ENCODE measurements at places on chromosomes 13 and 19.

- no peak for DNase-seq
Observed at GRCh38 chr19:51628153-51628939, 1.9 kb downstream of the SIGLEC5 start.

DNA sequence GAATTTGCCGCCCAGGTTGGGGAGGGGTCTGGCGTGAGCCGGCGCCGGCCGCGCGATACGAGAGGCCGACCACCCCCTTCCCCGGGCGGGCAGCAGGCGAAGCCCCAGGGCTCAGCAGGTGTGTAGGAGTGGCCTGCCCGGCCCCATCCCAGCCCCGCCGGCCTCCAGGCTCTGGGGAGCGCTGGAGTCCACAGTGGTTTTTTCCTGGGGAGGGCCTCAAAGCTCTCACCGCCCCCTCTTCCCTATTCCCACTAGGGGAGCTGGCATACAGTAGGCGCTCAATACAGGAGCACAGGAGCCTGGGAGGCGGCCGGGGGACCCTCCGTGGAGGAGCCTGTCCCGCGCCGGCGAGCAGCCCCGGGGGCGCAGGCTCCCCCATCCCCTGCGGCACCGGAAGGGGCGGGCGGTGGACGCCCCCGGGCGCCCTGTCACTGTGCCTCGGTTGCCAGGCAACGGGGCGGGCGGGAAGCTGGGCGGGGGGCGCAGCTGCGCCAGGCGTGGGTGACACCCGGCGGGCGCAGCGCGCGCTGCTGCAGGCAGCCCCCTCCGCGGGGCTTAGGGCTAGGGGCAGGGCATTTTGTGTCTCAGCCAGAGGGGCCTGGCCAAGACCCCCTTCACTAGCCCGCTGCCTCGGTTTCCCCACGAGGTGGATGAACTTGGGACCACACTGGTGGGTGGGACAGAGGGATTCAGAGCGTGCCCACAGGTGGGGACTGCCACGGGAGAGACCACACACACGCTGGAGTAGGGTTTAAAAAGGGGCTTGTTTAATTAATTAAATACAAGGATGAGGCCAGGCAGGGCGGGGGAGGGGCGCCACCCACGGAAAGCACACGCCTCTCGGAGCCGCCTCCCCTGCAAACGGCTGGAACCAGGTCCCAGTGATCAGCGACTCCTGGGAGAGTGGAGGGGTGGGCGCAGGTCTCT lies 3.6 kb upstream of the REXO1 start:
- DNase-seq: no peak

DNA sequence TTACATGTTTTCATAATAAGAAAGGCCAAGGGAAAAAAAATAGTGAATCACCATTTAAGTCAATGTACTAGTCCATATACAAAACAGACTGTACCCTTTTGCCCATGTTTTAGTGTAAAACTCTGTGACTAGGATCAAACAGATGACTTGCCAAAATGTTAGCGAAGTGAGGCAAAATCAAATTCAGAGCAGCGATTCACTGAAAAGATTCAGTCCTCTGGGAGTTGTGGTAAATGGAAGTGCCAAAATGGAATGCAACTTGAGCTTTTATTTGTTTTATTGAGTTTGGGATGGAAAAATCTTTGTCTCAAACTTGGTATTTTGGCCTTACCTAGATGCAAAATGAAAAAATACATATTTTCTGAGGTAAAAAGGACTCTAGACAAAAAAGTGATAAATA lies 9.1 kb downstream of the CDADC1 start:
- DNase-seq: no peak

- no peak for DNase-seq
Observed at GRCh38 chr19:23098988-23099387, 17.8 kb upstream of the ZNF730 start.

DNA sequence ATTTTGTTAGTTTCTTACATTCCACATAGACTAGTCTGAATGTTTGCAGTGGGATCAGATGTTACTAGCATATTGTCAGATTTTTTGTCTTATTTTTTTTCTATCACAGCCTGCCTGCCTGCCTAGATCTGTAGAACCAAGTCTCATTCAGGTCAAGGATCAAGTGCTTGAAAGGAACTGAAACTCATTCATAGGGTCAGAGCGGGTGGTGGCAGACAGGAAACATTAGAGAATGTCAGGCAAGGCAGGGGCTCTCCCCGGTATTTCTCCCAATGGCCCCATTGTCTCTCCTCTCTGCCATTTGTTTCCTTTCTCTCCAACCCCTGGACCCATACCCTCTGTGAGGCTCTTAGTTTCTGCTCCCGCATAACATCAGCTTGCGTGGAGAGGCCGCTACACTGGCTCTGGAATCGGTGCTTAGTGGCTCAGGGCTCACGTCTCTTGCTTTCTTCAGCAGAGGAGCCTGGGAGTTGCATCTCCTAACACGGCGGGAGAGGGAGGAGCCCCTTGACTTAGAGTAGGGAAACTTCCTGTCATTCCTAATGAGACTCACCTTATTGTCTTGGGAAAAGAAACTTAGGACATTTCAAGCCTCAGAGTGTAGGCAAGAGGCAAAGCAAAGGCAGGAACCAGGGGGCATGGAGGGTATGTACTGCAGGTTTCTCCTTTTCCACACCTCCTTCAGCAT lies 35.6 kb upstream of the SPATA13 start:
- peak; percentile 10 for DNase-seq

DNA sequence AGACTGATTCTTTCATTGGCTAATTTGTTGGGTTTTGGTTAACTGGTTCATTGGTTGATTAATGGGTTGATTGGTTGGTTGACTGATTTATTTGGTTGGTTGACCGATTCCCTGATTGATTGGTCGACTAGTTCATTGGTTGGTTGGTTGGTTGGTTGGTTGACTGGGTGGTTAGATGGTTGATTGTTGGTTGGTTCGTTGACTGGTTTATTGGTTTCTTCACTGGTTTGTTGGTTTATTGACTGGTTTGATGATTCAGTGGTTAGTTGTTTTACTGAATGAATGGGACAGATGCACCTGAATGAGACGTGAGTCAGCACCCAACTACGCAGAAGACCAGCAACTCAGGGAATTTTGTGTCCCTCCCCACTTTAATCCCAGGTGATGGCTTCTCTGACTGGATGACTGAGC lies 2.7 kb upstream of the NUP62 start:
- DNase-seq: no peak

DNA sequence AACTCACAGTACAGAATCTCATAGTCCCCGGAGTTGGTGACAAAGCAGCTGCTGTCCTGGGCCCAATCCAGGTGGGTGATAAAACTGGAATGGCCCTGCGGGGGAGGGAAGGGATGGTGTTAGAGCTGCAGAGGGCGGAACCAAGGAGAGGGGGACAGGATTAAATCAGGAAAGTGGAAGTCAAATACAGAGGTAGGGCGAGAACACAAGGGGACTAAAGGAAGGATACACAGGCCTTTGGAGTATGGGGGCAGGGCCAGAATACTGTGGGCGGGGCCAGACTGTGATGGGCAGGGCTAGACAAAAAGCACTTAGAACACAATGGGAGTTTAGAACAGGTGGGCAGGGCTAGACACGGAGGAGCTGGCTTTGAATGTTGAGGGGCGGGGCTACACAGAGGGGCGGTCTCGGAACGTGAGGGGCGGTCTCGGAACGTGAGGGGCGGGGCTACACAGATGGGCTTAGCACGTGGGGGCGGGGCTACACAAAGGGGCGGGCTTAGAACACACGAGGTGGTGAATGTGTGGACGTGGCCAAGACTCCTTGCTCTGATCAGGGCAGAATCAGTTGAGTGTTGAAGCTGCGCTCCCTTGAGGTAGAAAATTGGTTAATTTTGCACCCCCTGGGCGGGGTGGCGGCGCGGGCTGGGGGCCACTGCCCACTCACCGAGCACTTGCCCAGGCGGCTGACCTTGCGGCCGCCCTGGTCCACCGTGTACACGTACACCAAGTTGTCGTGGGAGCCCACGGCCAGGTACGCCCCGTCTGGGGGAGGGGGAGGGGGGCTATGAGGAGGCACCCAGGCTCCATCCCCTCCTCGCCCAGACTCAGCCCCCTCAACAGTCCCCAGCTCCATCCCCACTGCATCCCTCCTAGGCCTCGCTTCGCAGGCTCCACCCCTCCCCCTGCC lies 14.0 kb upstream of the GPR4 start:
- DNase-seq: peak; percentile 55

GRCh38 chr19:9427941-9428340 lies 7.4 kb downstream of the ZNF266 start:
- DNase-seq: no peak

- no peak for DNase-seq
Observed at GRCh38 chr19:45352471-45352870, 11.9 kb downstream of the KLC3 start.

GRCh38 chr13:40236566-40237168 lies 429.8 kb downstream of the FOXO1 start:
- DNase-seq: no peak

DNA sequence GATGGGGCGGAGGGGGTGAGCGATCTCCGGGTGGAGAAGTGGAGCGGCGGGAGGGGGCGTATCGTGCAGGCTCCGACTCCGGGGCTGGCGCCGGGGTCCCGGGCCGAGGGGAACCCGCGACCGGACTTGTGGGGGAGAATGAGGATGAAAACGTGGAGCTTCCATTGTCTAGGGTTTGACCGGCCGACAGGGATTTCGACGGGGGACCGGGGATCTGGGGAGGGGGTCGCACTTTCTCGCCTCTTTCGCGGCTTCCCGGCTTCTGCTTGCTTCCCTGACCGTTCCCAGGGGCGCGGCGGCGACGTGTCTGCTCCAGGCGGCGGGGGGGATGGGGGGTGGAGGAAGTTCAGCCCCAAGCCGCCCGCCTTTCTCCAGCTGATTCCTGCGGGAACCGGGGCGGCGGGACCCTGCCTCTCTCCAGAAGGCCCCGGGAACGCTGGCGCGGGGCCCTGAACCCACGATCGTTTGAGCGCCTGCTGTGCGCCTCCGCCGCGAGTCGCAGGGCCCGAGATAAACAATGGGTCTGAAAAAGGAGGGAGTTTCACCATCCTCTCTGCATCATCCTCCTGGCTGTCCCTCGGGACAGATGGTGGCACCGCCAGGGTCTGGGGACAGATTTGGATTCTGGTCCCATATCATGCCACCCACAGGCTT lies 790 bp downstream of the TPM4 start:
- DNase-seq: peak; percentile 40

DNA sequence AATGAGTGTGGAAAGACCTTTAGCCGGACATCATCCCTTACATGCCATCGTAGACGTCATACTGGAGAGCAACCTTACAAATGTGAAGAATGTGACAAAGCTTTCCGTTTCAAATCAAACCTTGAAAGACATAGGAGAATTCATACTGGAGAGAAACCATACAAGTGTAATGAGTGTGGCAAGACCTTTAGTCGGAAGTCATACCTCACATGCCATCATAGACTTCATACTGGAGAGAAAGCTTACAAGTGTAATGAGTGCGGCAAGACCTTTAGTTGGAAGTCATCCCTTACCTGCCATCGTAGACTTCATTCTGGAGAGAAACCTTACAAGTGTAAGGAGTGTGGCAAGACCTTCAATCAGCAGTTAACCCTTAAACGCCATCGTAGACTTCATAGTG lies 11.7 kb upstream of the ZNF813 start:
- DNase-seq: no peak
